M059J (cell line): ENCODE measurements at places on chromosomes 5 and 9.

GRCh38 chr5:116766470-116766947 lies 191.9 kb upstream of the SEMA6A start:
- DNase-seq, result peak; percentile 57

- DNase-seq, result no peak
Observed at GRCh38 chr5:149144637-149145036, 3.3 kb downstream of the ABLIM3 start.

DNA sequence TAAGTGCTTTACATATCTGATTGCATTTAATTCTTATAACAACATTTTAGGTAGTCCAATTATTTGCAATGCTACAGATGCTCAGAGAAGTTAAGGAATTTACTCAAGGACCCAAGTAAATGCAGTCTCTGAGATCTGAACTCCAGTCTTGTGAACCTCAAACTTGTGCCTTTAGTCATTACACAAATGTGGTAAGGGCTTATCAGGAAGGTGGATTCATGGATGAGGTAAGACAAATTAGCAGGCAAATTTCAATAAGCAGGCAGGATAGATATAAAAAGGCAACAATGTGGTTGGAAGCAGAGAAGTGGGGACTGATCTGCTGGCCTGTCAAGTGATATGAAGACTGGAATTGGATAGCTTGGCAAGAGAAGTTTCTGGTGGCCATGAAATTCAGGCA lies 29.5 kb downstream of the HMHB1 start:
- DNase-seq, result no peak

GRCh38 chr9:108779551-108780325 lies 76.0 kb downstream of the ACTL7B start:
- DNase-seq, result no peak

DNA sequence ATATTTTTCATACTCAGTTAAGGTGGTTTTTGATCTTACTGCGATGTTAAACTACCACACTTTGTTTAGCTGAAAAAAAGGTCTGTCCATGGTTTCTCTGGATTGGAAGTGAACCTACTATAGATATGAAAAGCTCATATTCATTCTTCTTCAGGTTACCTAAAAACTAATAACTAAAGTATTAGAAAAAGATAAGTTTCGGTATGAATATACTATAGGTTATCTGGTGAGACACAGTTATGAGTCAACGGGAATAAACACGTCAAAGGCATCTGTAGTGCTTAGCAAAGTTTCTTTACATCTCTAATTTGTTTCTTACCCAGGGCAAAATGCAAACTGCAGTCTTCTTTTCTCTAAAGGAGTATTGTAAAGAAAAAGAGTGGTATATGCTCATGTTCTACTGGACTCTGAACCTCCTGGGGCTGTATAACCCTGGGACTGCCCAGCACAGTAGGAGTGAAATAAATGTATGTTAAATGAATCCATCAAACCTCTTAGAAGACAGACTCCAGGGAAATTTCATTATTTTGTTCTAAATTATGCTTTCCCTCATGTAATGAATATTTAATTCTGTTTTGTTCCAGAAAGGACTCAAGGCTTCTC lies 521.9 kb downstream of the PDE4D start:
- DNase-seq, result no peak

DNA sequence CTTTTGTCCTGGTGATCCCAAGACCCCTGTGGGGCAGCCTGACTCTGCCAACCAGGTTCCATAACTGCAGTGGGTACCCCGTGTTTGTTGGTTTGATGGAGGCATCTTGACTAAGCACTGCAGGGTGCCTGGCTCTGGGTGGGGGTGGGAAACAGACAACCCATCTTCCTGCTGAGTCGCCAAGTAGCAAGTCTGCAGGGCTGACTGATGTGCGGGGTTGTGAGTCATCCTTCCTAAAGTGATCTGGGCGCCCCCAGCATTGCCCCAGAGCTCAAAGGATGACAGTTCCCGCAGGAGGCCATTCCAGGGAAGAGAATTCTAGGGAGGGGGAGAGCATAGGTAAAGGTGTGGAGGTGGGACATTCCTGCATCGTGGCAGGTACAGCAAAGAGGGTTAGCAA lies 23.5 kb downstream of the DAB2IP start:
- peak; percentile 47 for DNase-seq

- peak; percentile 95 for DNase-seq
Observed at GRCh38 chr5:78677777-78678668, 29.5 kb upstream of the LHFPL2 start.

DNA sequence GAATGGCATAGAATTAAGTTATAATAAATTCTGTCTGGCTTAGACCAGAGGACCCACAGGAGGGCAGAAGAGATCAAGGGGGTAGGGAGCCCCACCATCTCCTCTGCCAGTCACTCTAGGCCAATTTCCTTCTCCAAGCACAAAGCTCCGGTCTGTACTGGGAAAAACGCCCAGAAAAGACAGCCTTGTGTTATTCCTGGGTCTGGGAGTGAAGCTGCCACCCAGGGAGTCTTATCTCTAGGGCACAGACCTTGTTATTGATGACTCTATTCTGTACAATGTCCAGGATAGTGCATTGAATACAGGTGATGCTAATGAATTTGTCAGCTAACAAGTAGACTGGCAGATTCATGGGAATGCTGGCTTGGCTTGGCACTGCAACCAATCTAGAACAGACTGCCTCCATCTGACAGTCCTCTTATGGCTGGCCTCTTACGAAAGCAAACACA lies 60.7 kb downstream of the MED27 start:
- DNase-seq, result peak; percentile 41

DNA sequence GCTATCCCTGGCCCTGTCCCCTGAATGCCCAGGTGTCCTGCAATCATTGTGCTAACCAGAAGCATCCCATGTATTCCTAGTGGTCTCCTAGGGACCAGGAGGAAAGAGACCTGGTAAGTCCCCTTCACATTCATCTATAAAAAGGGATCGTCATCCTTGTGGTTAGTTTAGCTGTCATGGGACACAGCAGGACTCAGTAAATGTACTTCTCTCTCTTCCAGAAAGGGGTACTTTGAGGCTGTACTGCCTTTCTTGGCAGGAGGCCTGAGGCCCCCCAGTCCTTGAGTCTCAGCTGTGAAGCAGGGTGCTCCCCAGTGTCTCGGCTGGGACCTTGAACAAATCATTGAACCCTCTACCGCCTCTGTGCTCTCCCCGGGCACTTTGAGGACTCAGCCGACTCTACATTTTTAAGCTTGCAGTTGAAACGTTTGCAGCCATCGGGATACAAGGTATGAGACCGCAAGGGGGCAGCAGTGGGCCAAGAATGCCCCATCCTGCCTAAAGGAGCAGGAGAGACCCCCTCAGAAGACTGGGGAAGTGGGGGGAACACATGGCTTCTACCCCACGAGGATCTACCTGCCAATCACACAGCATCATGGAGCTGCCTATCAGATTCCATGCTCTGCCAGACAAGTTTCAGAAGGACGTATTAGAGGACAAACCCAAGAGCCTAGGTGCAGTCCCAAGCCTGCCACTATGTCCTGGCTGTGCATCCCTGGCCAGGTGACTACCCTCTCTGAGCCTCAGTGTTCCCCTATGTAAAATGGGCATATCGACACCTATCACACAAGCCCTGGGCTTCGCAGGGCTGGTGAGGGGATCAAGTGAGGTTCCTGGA lies 2.4 kb upstream of the PHYKPL start:
- DNase-seq, result peak; percentile 51

DNA sequence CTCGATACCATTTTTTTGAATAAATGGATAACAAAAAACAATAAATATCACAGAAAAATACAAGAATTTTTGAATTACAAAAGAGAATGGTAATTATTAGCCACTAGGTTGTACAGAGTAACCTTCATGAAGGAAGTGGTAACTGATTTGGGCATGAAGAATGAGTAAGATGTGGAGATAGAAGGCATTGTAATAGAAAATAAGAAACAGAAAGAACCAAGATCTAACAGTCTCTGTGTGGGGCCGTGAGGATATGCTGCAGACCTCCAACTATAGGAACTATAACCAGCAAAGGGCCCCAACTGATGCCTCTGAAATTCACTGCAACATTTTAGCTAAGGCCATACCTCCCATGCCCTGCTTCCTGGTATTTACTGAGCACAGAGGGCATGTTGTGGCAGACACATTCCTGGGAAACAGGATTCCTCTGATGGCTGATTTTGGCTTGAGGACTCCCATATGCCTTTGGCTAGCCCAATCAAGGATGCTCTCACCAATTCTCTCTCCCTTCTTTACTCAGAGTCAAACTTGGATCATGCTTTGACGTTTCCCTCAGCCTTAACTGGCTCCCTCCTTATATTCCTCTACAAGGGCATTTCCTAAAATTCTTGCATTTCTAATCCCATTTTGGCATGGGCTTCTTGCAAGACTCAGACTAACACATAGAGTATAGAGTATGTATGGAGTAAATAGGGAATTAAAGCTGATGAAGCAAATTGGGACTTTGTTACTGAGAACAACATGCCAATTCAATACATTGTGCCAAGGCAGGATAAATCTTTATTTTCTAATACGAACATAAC lies 208.9 kb downstream of the PDE4D start:
- DNase-seq, result no peak

GRCh38 chr5:160451281-160451680 lies 29.6 kb downstream of the PTTG1 start:
- DNase-seq, result no peak

DNA sequence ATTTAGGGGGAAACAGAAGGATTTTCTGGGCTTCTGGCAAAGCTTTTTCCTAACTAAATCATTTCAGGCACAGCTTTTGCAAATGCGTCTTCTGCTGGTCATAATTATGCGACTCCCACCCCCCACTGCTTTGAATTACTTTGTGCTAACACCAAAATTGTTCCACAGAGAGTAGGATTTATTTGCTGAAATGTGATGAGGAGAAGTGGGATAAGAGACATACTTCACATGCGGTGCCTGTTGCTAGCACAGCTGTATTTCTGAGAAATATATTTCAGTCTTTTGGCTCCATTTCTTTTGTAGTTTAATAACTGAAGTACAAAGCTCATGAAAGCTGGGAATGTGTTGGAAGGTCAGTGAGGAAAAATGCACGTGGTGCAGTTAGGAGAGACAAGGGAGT lies 83.2 kb upstream of the TAS2R1 start:
- no peak for DNase-seq

DNA sequence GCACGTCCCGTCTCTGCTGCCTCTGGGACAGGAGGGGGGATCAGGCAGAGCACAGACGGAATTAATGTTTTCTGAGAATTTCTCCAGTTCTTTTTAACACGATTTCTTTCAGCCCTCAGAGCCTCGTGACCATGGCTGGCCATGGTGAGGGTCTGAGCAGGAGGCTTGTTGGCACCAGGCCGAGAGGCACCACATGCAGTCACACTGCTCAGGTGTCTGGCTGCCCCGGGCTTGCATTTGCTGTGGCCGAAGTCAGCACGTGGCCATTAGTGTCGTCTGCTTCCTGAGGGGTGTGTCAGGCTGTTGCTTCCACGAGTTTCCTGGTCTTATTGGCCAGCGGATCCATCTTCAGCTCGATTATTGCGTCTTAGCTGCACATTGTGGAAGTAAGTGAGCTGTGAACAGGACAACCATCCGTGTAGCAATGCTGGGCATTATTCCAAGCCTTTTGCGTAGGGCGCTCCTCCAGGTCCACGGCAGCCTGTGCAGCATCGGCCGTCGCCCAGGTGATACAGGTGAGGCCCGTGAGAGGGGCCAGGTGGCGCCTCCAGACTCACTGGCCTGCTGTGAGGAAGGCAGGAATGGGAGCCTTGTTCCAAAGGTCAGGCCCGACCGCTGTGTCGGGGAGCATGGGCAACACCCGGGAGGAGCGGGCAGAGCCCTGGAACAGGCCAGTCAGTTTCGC lies 114.2 kb upstream of the CACNA1B start:
- no peak for DNase-seq

GRCh38 chr5:115366223-115366622 lies 69.8 kb upstream of the CCDC112 start:
- DNase-seq, result peak; percentile 99

- peak; percentile 43 for DNase-seq
Observed at GRCh38 chr5:61817472-61818326, 485.6 kb downstream of the ZSWIM6 start.

DNA sequence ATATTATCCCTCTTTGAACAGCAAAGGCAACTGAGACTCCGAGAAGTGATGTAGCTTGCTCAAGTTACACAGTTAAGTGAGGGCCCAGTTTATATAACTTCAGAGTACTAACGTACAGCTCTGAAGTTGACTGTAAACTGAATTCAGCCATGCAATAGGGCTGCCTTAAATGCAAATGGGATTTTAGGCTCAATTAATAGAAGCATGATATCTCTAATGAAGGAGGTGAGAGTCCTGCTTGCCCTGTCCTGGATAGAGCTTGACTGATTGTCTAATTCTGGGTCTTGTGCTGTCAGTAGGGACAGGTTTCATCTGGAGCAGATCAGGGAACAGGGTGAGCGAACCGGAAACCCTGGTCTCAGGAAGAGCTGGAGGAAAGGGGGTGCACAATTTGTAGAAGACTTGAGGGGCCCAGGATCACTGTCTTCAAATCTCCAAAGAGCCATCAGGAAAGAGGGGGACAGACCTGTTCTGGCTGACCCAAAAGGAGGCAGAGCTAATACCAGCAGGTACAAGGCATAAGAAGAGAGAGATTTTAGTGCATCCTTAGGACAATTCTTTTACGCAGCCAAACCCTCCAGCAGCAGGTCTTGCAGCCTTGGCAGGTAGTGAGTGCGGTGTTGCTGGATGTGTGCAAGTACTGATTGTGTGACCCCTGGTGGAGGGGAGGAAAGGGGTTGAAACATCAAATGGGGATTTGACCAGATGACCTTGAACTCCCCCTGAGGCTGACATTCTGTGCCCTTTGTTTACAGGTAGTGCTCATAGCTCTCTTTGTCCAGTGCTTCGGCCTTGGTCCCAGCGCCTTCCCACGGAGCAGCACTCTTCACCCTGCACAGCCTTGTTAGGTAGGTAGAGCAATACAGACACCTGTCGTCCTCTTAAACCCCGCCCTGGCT lies 13.0 kb downstream of the GSN start:
- no peak for DNase-seq

DNA sequence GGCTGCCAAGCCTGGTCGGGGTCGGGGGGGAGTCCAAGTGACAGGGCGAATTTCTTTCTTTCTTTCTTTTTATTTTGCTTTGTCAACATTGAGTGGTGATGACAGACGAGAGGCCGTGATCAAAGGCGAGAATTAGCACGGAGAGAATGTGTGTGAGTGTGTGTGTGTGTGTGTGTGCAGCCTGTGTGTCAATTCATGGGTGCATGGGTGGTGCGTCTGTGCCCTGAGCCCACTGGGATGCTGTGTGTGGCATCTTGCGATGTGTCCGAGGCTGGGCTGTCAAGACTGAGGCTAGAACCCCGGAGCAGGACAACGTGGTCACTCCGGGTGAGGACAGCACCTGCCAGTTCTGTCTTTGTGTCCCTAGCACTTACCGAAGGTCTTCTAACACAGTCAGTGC lies 4.7 kb upstream of the FIBCD1 start:
- no peak for DNase-seq

GRCh38 chr9:76662476-76663281 lies 101.6 kb upstream of the PCA3 start:
- peak; percentile 70 for DNase-seq
